Activated T-cell treated with anti-CD3 and anti-CD28 coated beads, Interleukin-2, amount 50 U/mL, for 24 hours (primary cell): ENCODE measurements at places on chromosomes 11 and 22.

DNA sequence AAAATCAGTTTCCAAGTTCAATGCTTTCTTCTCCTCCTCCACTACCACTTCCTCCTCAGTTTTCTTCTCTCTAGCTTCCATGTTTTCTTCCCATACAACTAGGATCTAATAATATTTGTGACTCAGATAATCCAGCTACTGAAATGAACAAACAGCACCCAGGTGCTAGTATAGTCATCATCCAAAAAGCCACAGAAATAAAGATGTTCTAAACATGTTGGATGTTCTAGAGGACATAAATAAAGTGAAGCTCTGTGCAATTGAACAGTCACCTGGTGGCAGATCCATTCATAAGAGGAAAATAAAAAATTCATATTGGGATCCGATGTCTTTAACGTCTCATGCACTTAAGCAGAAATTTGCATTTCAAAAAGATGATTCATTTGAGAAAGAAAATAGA lies 142.8 kb downstream of the ENTHD1 start:
- H3K27ac ChIP-seq, result no peak overlapping the region
- no peak overlapping the region for H3K4me3 ChIP-seq
- DNase-seq, result no peak
- no peaks in the 10 kb centered on the region for H3K36me3 ChIP-seq
- peaks cover 36% of the 10 kb centered on the region for H3K4me1 ChIP-seq

- no peak for DNase-seq
- no peaks in the 10 kb centered on the region for H3K36me3 ChIP-seq
- peaks cover 9% of the 10 kb centered on the region for H3K4me1 ChIP-seq
- no peaks in the 10 kb centered on the region for H3K27me3 ChIP-seq
Measured at GRCh38 chr11:73445980-73446379, 69.8 kb downstream of the RELT start.

DNA sequence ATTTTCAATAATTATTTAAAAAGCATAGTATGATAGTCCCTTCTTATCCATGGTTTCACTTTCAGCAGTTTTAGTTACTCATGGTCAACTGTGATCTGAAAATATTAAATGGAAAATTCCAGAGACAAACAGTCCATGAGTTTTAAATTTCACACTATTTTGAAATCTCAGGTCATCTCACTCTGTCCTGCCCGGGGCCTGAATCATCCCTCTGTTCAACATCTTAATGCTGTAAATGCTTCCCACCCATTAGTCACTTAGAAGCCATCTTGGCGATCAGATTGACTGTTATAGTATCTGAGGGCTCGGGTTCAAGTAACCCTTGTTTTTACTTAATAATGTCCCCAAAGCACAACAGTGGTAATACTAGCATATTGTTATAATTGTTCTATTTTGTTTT lies 1509.3 kb downstream of the FAM181B start:
- no peaks in the 10 kb centered on the region for H3K36me3 ChIP-seq
- no peak overlapping the region for H3K4me3 ChIP-seq
- no peak overlapping the region for H3K27ac ChIP-seq
- no peaks in the 10 kb centered on the region for H3K4me1 ChIP-seq

GRCh38 chr11:11958403-11959231 lies 49.8 kb downstream of the DKK3 start:
- DNase-seq, result no peak
- H3K4me3 ChIP-seq, result no peak overlapping the region
- H3K4me1 ChIP-seq, result peaks cover 31% of the 10 kb centered on the region
- peaks cover 56% of the 10 kb centered on the region for H3K36me3 ChIP-seq

DNA sequence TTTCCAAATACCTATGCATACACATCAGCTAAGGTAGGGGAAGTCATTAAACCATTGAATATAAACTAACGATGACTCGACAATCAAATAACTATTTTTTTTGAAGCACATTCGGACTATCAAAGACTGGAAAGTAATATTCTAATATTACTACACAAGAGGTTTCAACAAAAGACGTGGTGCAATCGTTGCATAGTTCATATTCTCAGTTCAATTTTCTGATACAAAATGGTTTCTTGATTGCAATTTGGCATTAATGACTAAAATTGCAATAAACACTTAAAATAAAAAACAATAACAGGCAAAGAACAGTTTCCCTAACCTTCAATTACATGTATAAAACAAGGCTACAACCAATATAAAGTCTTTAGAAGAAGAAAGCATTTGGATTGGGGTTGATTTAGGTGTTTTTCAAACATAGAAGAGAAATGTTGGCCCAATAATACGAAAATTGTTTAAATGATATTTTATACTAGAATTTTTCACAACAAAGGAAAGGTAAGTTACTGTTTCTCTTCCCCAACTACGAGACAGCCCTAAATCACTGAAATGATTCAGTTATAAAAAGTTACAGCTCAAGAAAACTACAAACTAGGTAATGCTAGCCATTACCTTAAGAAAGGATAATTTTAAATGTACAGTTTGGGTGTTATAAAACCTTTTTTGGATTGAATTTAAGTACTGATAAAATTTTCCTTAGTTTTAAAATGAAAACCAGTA lies 17.6 kb downstream of the BLID start:
- no peak overlapping the region for H3K27ac ChIP-seq
- peaks cover 42% of the 10 kb centered on the region for H3K27me3 ChIP-seq
- no peaks in the 10 kb centered on the region for H3K36me3 ChIP-seq
- H3K4me1 ChIP-seq, result peaks cover 10% of the 10 kb centered on the region

DNA sequence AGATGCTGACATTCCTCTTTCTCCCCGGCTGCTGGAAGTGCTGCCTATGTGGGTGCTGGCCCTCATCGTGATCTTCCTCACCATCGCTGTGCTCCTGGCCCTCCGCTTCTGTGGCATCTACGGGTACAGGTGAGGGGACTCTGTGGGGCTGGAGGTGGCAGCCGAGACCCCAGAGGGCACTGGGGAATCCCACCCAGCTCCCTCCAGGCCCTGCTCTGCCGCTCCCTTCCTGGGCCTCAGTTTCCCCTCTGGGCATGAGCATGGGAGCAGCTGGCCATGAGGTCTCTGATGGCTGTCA lies 21.8 kb downstream of the CSF2RB start:
- no peaks in the 10 kb centered on the region for H3K36me3 ChIP-seq
- H3K4me1 ChIP-seq, result no peaks in the 10 kb centered on the region
- H3K27me3 ChIP-seq, result no peaks in the 10 kb centered on the region
- no peak for DNase-seq
- H3K27ac ChIP-seq, result no peak overlapping the region

- no peaks in the 10 kb centered on the region for H3K36me3 ChIP-seq
- H3K4me1 ChIP-seq, result no peaks in the 10 kb centered on the region
Measured at GRCh38 chr22:48222742-48223487, 1460.5 kb downstream of the TBC1D22A start.

DNA sequence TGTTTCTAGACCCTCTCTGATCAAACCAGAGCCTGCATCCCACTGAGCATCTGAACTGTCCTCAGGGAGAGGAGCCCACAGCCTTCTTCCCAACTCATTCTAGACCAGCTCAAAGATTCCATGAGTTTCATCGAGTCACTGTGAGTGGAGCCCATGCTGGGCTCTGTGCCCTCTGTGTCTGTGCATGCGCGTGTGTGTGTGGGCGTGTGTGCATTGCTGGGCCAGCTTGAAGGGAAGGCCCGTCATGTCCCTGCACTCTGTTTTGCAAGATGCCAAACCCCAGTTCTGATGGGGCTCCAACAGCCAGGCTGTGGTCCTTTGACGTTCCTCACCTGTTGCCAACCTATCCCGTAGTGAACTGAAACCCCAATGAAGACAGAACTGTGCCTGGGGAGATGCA lies 7.1 kb downstream of the MPEG1 start:
- peaks cover 39% of the 10 kb centered on the region for H3K4me1 ChIP-seq
- H3K27ac ChIP-seq, result no peak overlapping the region
- H3K27me3 ChIP-seq, result peaks cover 41% of the 10 kb centered on the region
- DNase-seq, result no peak
- H3K4me3 ChIP-seq, result no peak overlapping the region

- H3K36me3 ChIP-seq, result no peaks in the 10 kb centered on the region
- DNase-seq, result no peak
- H3K4me1 ChIP-seq, result no peaks in the 10 kb centered on the region
- no peaks in the 10 kb centered on the region for H3K27me3 ChIP-seq
Measured at GRCh38 chr11:106765469-106766258, 252.6 kb downstream of the GUCY1A2 start.

- no peak overlapping the region for H3K4me3 ChIP-seq
- H3K27me3 ChIP-seq, result no peaks in the 10 kb centered on the region
- H3K36me3 ChIP-seq, result no peaks in the 10 kb centered on the region
- DNase-seq, result no peak
- peaks cover 52% of the 10 kb centered on the region for H3K4me1 ChIP-seq
- H3K27ac ChIP-seq, result peak overlapping the region; percentile 55
Measured at GRCh38 chr22:44683237-44683636, 18.8 kb upstream of the PRR5 start.

DNA sequence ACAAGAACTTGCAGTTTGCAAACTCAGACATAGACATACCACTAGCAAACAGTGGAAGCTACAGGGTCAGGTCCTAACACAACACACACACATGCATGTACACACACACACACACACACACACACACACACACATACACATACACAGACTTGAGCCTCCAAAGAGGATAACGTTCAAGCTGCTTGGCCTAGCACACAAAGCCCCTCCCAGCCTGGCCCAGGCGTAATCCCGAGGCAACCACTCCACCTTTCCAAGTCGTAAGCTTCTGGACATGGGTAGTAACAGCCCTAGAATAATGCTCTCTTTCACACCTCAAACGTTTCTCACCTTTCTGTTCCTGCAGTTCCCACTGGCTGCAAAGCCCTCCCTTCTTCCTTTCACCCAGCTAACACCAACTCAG lies 88.6 kb downstream of the LARGE1 start:
- H3K27ac ChIP-seq, result no peak overlapping the region
- no peaks in the 10 kb centered on the region for H3K27me3 ChIP-seq
- no peak overlapping the region for H3K4me3 ChIP-seq
- no peak for DNase-seq
- H3K4me1 ChIP-seq, result no peaks in the 10 kb centered on the region

DNA sequence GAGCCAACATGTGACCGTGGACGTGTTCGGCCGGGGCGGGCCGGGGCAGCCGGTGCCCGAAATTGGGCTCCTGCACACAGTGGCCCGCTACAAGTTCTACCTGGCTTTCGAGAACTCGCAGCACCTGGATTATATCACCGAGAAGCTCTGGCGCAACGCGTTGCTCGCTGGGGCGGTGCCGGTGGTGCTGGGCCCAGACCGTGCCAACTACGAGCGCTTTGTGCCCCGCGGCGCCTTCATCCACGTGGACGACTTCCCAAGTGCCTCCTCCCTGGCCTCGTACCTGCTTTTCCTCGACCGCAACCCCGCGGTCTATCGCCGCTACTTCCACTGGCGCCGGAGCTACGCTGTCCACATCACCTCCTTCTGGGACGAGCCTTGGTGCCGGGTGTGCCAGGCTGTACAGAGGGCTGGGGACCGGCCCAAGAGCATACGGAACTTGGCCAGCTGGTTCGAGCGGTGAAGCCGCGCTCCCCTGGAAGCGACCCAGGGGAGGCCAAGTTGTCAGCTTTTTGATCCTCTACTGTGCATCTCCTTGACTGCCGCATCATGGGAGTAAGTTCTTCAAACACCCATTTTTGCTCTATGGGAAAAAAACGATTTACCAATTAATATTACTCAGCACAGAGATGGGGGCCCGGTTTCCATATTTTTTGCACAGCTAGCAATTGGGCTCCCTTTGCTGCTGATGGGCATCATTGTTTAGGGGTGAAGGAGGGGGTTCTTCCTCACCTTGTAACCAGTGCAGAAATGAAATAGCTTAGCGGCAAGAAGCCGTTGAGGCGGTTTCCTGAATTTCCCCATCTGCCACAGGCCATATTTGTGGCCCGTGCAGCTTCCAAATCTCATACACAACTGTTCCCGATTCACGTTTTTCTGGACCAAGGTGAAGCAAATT lies 1.8 kb downstream of the FUT4 start:
- peak overlapping the region; percentile 77 for H3K4me3 ChIP-seq
- H3K27me3 ChIP-seq, result no peaks in the 10 kb centered on the region
- H3K36me3 ChIP-seq, result peaks cover 28% of the 10 kb centered on the region
- H3K27ac ChIP-seq, result peak overlapping the region; percentile 81
- DNase-seq, result no peak
- H3K4me1 ChIP-seq, result peaks cover 57% of the 10 kb centered on the region

- H3K4me3 ChIP-seq, result peak overlapping the region; percentile 79
- H3K27ac ChIP-seq, result peak overlapping the region; percentile 77
- H3K27me3 ChIP-seq, result peaks cover 4% of the 10 kb centered on the region
- peak; percentile 70 for DNase-seq
- peaks cover 35% of the 10 kb centered on the region for H3K4me1 ChIP-seq
- H3K36me3 ChIP-seq, result peaks cover 5% of the 10 kb centered on the region
Measured at GRCh38 chr11:122882857-122883645, 492 bp downstream of the JHY start.

DNA sequence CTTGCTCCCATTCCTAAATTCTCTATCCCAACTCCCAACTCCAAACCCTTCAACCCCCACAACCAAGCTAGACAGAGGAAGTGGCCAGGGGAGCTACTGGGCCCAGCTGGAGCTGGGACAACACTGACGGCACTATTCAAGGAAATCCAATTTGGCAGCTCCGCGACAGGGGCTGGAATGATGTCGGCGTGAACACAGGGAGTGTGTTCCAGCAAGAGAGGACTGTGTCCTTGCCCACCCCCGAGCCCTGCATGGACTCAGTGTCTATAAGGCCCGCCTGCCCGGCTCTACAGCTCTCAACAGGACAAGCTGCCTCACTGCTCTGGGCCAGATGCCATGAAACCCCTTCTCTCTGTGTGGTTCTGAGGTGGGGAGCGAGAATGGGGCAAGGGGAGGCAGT lies 11.3 kb downstream of the PCSK7 start:
- H3K27me3 ChIP-seq, result no peaks in the 10 kb centered on the region
- peak overlapping the region; percentile 72 for H3K27ac ChIP-seq
- H3K4me1 ChIP-seq, result peaks cover 6% of the 10 kb centered on the region
- no peak overlapping the region for H3K4me3 ChIP-seq

- peaks cover 61% of the 10 kb centered on the region for H3K36me3 ChIP-seq
- peaks cover 91% of the 10 kb centered on the region for H3K4me1 ChIP-seq
- H3K4me3 ChIP-seq, result peak overlapping the region; percentile 41
- no peak for DNase-seq
Measured at GRCh38 chr11:86287468-86287796, 14.6 kb upstream of the HIKESHI start.

DNA sequence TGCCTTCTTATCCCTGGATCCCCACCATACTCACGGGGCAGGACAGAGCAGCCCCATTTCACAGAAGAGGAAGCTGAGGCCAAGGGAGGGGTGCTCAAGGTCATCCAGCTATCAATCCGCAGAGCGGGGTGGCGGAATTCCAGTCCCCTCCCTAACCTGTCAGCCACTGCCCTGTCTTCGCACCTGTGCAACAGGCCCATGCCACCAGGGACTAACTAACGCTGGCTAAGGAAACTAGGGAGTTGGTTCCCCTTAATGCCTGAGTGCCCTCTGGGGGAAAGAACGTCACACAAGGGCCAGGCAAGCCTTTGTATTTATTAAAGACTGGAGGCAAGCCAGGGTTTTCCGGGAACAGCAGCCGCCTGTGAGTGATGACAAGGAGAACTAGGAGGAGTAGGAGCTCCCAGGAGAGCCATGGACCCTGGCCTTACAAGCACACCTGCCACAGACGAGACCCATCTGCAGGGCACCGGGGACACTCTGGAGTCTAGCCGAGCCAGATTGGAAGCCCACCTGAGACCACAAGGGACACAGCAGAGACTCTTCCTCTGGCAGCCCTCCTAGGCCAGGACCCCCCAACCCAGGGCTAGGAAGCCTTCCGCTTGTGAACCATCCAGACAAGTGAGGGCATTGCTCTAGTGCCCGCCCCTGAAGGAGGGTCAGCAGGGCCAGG lies 64.4 kb downstream of the MYH9 start:
- H3K4me1 ChIP-seq, result peaks cover 23% of the 10 kb centered on the region
- H3K27ac ChIP-seq, result peak overlapping the region; percentile 74

GRCh38 chr22:48943567-48944432 lies 883.9 kb downstream of the BRD1 start:
- H3K27ac ChIP-seq, result no peak overlapping the region
- peaks cover 32% of the 10 kb centered on the region for H3K27me3 ChIP-seq
- DNase-seq, result peak; percentile 33
- H3K4me3 ChIP-seq, result no peak overlapping the region
